ENCODE measurements at places on chromosomes 12 and 14.
A peak's percentile ranks its signal among the peaks of the same experiment; 100 is the strongest.

- no peak overlapping the region for H3K27ac ChIP-seq
- H3K4me1 ChIP-seq, result peaks cover 28% of the 10 kb centered on the region
- peaks cover 2% of the 10 kb centered on the region for H3K36me3 ChIP-seq
- H3K27me3 ChIP-seq, result peaks cover 23% of the 10 kb centered on the region
- no peak overlapping the region for H3K4me3 ChIP-seq
Measured at GRCh38 chr14:105476097-105476830, 1.6 kb downstream of the CRIP2 start.

GRCh38 chr12:21940549-21941505, at the start of gene ABCC9:
TSS of gene ABCC9 (minus strand) at chr12:21941426. CDS start at chr12:21936674, 4,752 bp downstream.
- H3K27me3 ChIP-seq, result peaks cover 51% of the 10 kb centered on the region
- H3K27ac ChIP-seq, result no peak within 1 kb of the TSS
- peak; percentile 27 for DNase-seq

GRCh38 chr12:75606956-75607355, 95.5 kb upstream of the KRR1 start:
- no peak overlapping the region for H3K4me3 ChIP-seq
- H3K36me3 ChIP-seq, result no peaks in the 10 kb centered on the region
- DNase-seq, result no peak
- no peak overlapping the region for H3K27ac ChIP-seq

DNA sequence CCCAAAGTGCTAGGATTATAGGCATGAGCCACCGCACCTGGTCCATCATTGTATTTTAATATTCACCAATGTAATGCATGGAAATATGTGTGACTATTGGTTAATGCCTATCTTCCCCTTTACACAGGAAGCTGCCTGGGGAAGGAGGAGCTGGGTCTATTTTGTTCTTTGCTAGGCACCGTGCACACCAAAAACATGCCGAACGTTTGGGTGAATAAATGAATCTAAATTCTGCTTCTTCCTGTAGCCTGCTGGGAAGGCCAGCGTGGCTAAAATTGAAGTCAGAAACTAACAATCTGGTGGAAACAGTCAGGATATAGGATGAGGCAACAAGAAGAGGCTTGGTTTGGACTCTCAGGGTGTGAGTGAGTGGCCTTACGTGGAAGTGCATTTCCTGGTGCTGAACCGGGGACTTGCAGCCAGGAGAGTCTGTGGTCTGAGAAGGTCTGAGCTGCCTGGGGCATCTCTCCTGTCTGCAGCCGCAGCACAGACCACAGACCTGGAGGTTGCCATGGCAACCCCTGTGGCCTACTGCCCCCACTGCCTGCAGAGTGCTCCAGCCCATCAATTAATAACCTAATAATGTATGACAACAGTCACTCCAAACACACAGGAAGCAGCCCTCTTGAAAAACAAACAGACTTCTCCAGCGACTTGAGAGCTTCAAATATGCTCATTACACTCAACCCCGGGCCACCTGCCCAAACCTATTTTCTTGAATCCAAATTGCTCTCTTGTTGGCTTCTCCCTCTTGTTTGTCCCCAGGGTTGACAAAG, 5.5 kb upstream of the GPR68 start:
- peak overlapping the region; percentile 54 for H3K4me3 ChIP-seq
- peaks cover 84% of the 10 kb centered on the region for H3K4me1 ChIP-seq
- H3K27ac ChIP-seq, result peak overlapping the region; percentile 93
- H3K27me3 ChIP-seq, result peaks cover under 1% of the 10 kb centered on the region
- peak; percentile 70 for DNase-seq
- H3K36me3 ChIP-seq, result peaks cover 46% of the 10 kb centered on the region

GRCh38 chr14:98924046-98924445, 348.0 kb downstream of the BCL11B start:
- H3K4me1 ChIP-seq, result peaks cover 35% of the 10 kb centered on the region
- no peak overlapping the region for H3K4me3 ChIP-seq
- H3K27me3 ChIP-seq, result no peaks in the 10 kb centered on the region
- H3K36me3 ChIP-seq, result peaks cover 2% of the 10 kb centered on the region
- DNase-seq, result no peak
- H3K27ac ChIP-seq, result no peak overlapping the region

All from activated CD8-positive, alpha-beta T cell treated with anti-CD3 and anti-CD28 coated beads for 36 hours (primary cell).